Activated effector memory CD4-positive, alpha-beta T cell treated with Interleukin-2 at 50 U/mL for 16 hours (primary cell): ENCODE measurements at places on chromosomes 11 and 22.

DNA sequence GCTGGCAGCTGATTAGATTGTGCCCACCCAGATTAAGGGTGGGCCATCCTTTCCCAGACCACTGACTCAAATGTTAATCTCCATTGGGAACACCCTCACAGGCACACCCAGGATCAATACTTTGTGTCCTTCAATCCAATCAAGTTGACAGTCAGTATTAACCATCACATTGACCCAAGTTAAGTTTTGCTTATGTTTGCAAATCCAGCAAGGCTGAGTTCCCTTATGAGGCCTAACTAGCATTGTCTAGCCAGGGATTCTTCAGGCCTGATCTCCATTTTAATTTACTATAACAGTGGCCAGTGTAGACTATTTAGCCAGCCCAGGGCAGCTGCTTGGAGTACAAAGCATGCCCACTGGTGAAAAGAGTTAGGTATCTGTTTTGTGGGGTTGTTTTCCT lies 2.3 kb upstream of the KCTD14 start:
- DNase-seq = no peak

DNA sequence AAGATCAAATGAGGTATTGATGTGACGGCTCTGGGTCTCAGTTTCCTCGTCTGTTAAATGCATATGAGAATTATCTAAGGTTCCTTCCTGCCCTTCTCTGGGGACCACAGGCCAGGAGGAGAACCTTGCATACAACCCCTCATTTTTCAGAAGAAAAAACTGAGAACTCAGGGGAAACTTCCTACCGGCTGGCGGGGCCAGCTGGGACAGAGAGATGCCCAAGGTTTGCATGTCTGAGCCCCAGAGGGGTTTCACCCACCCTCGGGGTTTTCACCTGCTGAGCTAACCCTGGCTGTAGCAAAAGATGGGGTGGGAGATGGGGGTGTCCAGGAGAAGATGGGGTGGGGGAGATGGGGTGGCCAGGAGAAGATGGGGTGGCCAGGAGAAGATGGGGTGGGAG lies 4.3 kb downstream of the TNFRSF13C start:
- DNase-seq = no peak

DNA sequence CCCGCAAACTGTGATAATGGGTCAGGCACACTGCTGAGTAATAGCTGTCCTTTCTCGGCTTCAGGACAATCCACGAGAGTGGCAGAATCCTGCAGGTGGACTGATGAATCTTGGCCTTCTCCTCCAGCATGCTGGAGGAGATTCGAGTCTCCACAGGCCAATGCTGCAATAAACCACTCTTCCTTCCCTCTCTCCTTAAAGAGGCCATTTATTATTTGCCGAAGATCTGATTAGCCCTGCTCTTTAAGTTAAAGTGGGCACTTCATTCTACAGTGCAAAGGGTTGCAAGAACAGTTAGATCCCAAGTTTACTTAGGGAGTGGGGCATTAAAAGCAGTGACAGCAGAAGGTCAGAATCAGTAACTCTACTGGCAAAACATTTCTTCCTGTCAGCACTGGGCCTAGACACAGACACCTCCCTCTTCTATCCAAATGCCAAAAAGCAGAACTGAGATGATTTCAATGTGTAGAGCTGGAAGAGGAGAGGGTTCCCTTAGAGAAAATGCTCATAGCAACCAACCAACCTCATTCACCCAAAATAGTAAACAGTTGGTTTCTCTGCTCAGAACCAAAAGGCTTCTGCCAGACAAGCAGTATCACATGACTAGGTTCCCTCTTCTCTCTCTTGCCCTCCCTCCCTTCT lies 121.7 kb downstream of the SGSM3 start:
- no peak for DNase-seq

DNA sequence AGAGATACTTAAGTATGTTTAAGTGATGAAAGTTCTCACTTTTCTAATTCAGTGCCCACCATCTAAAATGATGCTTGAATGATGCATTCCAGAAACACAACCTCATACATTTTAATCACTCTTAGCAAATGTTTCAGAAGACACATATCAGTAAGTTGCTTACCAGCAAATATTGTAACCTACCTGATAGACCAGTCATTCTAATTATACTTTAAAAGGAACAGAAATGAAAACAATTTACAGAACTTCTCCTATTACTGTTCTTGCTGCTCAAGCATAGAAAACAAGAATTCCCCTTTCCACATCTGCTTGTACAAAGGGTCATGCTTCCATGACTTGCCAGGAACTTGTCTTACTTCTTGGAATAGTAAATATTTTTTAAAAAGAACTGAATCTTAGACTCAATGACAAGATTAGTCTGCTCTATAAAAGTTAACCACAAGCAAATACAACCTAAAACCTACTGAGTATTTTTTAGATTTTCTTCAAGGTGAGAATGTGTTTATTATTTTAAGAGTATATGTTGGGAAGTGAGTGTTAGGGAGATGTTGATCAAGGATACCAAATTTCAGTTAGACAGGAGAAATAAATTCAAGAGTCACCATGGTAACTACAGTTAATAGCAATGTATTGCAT lies 82.0 kb upstream of the SC5D start:
- DNase-seq = no peak

DNA sequence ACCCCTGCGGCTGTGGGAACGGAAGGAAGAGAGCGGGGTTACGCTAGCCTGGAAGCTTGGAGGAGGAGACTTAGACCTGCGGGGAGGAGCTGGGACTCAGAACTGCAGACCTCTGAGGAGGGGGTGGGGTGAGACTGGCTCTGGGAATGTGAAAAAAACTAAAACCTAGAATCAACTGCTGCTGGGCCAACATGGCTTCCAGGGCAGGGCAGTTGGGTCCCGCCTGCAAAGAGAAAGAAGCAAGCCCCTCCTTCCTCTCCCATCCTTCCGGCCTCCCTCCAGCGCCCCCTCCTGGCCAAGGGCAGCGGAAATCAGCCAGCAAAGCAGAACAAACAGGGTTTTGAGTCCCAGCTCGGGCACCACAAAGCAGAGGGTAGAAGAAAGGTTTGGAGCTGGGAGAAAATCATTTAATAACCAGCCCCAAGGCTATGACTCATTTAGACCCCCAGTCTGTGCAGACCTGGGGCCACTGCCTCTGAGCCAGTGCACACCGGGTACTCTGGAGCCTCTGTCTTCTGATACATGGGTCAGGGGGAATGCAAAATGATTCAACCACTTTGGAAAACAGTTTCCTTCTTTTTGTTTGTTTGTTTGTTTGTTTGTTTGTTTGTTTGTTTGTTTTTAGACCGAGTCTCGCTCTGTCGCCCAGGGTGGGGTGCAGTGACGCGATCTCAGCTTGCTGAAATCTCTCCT lies 7.3 kb upstream of the NCF4 start:
- peak; percentile 80 for DNase-seq

GRCh38 chr11:73273222-73273895 lies 1.2 kb downstream of the P2RY6 start:
- DNase-seq = no peak

GRCh38 chr11:35155677-35156076 lies 16.7 kb downstream of the CD44 start:
- DNase-seq = no peak

GRCh38 chr11:46667043-46667481 lies 33.4 kb downstream of the ARHGAP1 start:
- DNase-seq = no peak

GRCh38 chr11:125494561-125494960 lies 1.5 kb downstream of the FEZ1 start:
- no peak for DNase-seq

- DNase-seq = no peak
Observed at GRCh38 chr22:50581950-50582492, 628 bp downstream of the CHKB start.

GRCh38 chr11:89612096-89612495 lies 98.0 kb upstream of the TRIM77 start:
- DNase-seq = no peak

GRCh38 chr11:95661162-95661561 lies 128.4 kb downstream of the FAM76B start:
- no peak for DNase-seq

GRCh38 chr11:30560206-30561106 lies 25.7 kb downstream of the MPPED2 start:
- DNase-seq = no peak

- DNase-seq = no peak
Observed at GRCh38 chr11:121767433-121767832, 314.7 kb upstream of the SORL1-AS1 start.

DNA sequence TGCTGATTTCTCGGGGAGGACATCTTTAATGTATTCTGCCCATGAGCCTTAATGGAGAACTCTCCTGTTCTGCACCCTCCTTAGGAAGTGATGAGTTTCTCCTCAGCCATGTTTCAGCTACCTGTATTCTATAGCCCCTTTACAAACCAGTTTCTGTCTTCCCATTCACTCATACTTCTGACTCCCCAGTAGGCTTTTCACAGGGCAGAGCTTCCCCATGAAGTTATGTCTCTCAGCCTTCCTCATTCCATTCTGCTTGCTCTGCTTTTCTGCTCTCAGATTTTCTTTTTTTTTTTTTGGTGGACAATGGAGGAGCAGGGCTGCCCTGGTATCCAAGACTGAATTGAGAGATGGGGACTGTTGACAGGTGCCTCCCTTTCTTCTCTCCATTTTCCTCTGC lies 4.3 kb upstream of the OR52R1 start:
- DNase-seq = no peak

DNA sequence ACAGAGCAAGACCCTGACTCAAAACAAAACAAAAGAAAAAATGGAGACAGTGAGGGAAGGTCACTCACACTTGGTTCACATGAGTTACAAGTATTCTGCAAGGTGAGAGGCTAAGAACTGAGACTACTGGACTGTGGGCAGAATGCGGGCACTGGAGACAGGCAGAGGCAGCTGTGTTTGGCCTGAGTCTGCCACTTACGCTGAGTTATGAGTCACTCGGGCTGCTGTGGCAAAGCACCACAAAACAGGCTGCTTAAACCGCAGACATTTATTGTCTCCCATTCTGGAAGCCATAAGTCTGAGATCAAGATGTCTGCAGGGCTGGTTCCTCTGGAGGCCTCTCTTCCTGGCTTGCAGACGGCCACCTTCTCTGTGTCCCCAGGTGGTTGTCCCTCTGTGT lies 122.8 kb downstream of the SHANK2 start:
- no peak for DNase-seq

GRCh38 chr11:84194696-84195095 lies 908.5 kb upstream of the CCDC90B start:
- no peak for DNase-seq

DNA sequence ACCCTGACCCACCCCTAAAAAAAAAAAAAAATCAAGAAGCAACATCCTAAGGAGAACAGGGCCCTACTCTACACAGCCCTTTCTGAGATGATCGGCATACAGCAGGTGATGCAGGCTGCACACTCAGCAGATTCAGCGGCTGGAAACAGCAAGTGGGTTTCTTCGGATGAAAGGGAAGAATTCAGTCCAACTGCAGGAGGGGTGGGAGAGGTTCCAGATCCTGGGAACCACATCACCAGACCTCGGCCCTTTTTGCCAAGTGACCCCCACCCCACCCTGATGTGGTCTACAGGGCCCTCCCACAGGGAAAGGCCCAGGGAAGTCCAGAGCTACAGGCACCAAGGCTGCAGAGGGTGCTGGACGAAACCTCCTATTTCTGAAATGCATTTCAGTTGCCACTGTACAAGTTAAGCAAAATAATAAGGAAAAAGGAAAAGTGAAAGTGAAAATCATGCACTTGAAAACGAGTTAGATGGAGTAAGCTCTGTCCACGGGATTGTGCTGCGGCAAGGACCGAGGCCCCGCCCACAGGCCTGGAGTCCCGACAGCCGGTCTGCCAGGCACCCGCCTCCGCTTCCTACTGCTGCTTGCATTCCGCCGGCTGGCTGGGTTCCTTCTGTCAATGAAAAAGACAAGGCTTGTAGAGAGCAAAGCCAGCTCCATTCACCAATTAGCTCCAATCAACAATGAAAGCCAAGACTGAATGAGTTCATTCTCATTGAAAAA lies 16.0 kb upstream of the PHLDA2 start:
- DNase-seq = no peak

- DNase-seq = no peak
Observed at GRCh38 chr11:43697679-43698078, 17.1 kb downstream of the HSD17B12 start.

GRCh38 chr11:68498903-68499883 lies 38.6 kb downstream of the PPP6R3 start:
- no peak for DNase-seq

DNA sequence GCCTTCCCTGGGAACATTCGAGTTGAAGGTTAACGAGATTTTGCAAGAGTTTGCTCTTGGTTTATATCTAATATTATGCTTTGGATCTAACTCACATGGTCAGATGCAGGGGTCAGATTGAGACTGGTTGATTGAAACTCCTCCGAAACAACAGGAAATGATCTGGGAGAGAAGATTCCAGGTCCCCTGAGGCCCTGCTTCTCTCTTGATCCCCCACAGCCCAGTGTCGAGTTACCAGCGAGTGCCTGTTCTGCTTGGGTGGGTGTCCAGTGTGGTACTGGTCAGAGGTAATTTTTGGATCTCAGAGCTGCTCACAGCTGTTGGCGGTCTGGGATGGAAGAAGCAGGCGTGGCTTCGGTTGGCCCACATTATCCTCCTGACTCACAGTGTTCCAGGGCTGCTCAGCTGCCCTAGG lies 9.2 kb downstream of the FBLN1 start:
- no peak for DNase-seq
